ENCODE measurements at places on chromosomes 1 and 21.

GRCh38 chr1:184020855-184021254 lies 16.7 kb downstream of the COLGALT2 start:
- no peak for DNase-seq

- DNase-seq, result no peak
Measured at GRCh38 chr1:108758796-108759195, 12.3 kb downstream of the STXBP3 start.

DNA sequence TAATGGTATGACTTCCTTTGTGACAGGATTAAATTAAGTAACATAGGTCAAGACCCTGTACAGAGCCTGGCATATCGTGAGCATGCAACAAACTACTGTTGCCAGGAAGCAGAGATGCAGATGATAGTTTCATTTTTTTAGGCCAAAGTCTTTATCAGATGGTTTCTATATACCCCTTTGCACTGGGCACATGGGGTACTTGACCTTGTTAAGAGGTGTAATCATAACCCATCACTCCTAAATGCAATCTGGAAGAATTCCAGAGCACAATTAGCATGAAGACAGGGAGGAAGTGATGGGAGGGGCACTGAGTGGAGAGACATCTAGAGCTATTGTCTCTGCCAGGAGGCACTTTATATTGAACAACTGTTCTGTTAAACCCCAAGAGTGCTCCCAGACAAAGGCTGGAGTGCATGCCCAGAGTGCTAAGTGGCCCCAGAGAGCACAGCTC lies 22.1 kb downstream of the ZBTB17 start:
- no peak for DNase-seq

- DNase-seq, result no peak
Measured at GRCh38 chr1:100428160-100428559, 75.9 kb downstream of the CDC14A start.

GRCh38 chr1:24284156-24284471 lies 35.0 kb upstream of the GRHL3 start:
- no peak for DNase-seq

DNA sequence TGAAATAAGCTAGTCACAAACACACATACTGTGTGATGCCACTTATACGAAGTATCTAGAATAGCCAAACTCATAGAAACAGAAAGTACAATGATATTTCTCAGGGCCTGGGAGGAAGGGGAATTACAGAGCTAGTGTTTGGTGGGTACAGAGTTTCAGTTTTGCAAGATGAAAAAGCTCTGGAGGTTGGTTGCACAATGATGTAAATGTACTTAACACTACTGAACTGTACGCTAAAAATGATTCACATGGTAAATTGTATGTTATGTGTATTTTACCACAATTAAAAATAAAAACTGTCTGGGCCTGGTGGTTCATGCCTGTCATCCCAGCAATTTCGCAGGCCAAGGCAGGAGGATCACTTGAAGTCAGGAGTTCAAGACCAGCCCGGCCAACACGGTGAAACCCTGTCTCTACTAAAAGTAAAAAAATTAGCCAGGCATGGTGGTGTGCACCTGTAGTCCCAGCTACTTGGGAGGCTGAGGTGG lies 15.3 kb upstream of the FHAD1 start:
- no peak for DNase-seq

- DNase-seq, result no peak
Measured at GRCh38 chr1:194723067-194723466, 1536.7 kb upstream of the B3GALT2 start.

DNA sequence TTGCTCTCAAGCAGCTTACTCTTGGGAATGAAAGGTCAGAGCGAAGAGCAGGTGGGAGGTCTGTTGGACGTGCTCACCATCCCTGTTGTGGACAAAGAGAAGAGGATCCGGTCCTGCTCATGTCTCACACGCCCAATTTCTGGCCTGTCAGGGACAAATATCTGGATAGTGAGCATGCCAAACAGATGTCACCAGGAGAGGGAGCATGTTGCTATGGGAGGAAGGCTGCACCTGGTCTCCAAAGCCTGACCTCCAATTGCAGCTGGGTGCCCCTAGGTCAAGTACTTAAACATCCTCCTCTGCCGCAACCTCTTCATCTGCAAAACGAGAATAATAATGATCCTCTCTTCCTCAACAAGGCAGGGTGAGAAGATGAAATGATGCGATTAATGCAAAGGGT lies 53.4 kb downstream of the DMRTA2 start:
- DNase-seq, result no peak

GRCh38 chr21:40671716-40672115 lies 175.2 kb downstream of the DSCAM start:
- DNase-seq, result no peak

DNA sequence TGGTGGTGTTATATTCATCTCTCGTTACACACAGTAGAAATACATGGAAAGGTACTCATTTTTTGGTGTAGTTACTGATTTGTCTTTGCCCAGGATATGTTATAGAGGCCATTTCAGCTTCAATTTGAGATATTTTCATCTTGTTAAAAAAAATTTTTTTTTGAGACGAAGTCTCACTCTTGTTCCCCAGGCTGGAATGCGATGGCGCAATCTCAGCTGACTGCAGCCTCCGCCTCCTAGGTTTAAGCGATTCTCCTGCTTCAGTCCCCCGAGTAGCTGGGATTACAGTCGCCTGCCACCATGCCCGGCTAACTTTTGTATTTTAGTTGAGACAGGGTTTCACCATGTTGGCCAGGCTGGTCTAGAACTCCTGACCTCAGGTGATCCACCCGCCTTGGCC lies 19.0 kb downstream of the MORC3 start:
- DNase-seq, result no peak

DNA sequence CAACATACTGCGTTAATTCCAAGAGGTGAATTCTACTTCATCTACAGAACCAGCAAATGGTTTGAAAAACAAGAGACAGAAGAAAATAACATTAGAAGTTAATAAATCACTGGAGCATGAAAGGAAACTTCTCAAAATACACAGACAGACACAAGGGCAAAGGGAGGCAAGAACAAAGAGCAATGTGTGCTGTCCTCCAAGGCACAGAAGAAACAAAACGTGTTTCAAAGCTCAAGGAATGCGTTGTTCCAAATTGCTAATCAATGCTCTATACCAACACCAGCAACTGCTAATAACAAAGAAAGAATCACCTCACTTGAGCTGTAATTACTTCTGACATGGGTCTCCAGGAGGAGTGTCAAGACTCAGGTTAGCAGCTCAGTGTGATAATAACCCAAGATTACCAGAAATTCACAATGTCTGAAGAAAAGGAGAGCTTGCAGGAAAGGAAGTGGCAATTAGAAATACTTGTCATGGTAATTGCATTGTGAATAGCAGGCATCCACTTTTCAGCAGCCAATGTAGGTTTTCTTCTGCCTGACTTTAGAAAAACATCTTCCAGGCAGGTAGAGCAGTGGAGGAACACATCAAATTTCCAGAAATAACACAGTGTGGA lies 175.4 kb downstream of the SEC16B start:
- no peak for DNase-seq

GRCh38 chr1:36836916-36837315 lies 197.4 kb downstream of the GRIK3 start:
- no peak for DNase-seq

DNA sequence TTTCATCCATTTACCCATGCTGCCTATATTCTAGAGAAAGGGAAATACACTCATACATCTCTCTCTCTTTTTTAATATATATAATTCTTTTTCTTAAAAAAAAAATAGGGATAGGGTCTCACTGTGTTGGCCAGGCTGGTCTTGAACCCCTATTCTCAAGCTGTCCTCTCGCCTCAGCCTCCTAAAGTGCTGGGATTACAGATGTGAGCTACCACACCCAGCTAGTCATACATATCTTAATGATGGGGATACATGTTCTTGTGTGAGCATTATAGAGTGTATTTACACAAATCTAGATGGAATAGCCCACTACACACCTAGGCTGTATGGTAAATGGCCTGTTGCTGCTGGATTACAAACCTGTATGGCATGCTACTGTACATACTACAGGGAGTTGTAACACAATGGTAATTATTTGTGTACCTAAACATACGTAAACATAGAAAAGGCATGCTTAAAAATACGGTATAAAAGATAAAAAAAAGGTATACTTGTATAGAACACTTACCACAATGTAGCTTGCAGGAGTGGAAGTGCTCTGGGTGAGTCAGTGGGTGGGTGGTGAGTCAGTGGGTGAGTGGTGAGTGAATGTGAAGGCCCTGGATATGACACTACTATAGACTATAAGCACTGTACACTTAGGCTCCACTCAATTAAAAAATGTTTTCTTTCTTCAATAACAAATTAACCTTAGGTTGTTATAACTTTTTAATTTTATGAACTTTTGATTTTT lies 72.9 kb downstream of the IVNS1ABP start:
- DNase-seq, result peak; percentile 39

- no peak for DNase-seq
Measured at GRCh38 chr1:28510970-28511440, 5.2 kb downstream of the RCC1 start.

DNA sequence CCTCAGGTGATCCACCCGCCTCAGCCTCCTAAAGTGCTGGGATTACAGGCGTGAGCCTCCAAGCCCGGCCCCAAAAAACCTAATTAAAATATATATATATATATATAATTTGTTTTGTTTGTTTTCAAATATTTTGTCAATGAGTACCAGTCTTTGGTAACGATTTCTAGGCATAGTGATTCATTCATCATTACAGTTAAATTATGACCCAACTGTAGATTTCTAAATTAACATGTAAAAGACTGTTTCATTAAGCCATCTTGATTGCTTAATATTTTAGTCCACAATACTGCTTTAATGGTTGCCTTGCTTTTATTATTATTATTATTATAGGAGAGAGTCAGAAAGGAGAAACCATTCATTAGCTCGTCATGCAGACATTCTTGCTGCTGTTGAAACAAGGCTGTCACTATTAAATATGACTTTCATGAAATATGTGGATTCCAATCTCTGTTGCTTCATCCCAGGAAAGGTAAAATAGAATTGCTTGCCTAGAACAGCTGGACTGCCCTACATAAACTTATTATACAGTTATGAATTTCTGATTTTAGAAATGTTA lies 19.9 kb downstream of the FBXO28 start:
- DNase-seq, result no peak

DNA sequence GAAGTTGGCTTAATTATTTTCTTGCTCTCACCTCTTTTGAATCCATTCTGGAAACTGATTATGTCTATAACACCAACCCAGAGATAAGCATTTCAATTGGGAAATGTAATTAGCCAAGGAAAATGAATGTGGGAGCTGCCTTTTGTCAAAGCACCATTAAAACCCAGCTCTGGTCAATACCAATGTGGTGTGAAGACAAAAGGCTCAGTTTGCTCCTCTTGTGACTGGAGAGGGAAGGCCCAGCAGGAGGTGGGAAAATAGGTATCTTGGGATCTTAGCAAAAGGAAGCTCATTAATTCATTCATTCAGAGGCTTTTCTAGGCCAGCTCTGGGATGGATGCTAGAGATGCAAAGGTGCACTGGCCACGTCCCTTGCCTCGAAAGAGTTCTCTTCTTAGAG lies 75.0 kb upstream of the SELENON start:
- DNase-seq, result no peak

- no peak for DNase-seq
Measured at GRCh38 chr1:112807999-112808398, 92.9 kb upstream of the PPM1J start.

- peak; percentile 16 for DNase-seq
Measured at GRCh38 chr1:15578921-15579682, 5.7 kb downstream of the AGMAT start.

DNA sequence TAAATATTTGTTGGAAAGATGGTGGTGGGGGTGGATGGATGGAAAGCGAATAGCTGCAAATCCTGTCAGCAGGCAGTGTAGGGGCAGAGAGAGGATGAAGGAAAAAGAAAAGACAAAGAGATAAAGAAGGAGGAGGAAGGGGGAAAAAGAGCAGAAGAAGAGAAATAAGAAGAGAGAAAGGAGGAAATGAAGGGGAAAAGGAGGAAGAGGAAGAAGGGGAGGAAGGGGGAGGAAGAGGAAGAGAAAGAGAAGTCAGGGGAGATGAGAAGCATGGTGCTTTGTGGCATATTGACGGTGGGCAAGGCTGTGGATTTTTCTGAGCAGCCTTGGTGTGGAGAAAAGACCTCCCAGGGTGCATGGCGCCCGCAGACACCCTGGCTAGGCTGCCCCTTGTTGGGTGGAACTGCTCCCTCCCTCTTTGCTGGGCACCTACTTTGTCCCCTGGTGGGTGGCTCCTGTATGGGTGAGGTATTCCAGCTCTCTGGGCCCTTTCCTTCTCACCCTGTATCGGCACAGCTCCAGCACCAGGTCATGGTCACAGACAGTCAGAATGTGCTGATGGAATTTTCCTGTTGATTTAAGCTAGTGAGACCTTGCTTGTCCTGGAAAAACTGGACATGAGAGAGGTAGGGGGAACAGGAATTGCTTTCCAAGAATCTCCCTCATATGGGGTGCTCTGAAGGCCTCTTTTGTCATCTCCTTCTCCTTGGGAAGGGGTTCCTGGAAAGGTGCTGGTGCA lies 45.7 kb upstream of the TLR5 start:
- DNase-seq, result no peak

- DNase-seq, result no peak
Measured at GRCh38 chr1:176559878-176560277, 96.9 kb downstream of the PAPPA2 start.

- DNase-seq, result no peak
Measured at GRCh38 chr1:109793486-109794318, 30.0 kb upstream of the EPS8L3 start.

DNA sequence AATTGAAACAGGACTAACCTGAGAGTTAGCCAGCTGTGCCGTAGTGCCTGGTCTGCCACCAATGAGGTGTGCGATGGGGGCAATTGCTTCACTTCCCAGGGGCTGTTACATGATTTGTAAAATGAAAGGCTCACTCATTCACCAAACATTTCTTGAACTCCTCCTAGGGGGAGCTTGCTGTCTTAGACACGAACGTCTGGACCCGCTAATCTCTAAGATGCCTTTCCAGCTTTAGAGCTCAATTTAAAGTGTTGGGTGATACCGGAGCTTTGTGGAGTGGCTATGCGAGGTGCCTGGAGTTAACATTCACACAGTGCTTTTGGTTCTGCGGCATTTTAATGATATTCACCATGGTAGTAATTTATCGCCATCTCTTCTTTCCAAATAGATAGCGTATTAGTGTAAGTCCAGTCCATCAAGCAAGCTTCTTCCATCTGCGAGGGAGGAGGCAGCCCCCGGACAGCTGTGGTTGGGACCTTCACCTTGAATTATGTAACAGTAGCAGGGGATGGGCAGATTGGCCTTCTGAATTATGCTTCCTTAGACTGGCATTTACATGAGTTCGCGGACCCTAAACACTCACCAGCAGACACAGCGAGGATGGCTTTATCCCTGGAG lies 179.9 kb downstream of the ADSS2 start:
- DNase-seq, result no peak

DNA sequence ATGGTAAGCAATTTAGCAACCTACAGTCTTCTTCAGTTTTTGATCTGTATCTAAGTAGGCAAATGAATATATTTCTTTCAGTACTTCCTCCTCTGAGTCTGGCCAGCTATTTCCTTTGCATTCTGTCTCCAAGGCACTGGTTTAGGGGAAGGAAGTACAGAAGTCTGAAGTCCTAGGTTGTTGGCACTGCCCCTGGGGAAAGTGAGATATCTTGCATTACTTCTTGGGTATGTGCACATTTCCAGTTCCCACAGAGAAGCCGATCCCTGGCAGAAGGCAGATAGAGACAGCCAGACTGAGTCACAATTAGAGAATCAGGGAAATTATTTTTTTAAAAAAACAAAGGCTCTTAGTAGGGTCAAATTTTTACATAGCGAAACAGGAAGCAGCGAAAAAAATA lies 98.8 kb downstream of the RASAL2 start:
- no peak for DNase-seq

GRCh38 chr1:19300211-19300610 lies 11.6 kb upstream of the AKR7A3 start:
- no peak for DNase-seq

- no peak for DNase-seq
Measured at GRCh38 chr1:209045331-209046057, 538.0 kb upstream of the CAMK1G start.

- no peak for DNase-seq
Measured at GRCh38 chr21:32253215-32253641, 25.6 kb downstream of the MIS18A start.
